Epithelial cell of proximal tubule (primary cell): ENCODE measurements at places on chromosomes 12 and 14. TPM values are rescaled to one million over a fixed set of nuclear protein-coding genes. Genes with fewer than 3 reads are reported as not detected.

The HCAR3 gene
- total RNA-seq: not detected in 2 replicates

The TSPAN8 gene
- total RNA-seq: 3.8 TPM in 1 of 2 replicates, not detected in the other

DNA sequence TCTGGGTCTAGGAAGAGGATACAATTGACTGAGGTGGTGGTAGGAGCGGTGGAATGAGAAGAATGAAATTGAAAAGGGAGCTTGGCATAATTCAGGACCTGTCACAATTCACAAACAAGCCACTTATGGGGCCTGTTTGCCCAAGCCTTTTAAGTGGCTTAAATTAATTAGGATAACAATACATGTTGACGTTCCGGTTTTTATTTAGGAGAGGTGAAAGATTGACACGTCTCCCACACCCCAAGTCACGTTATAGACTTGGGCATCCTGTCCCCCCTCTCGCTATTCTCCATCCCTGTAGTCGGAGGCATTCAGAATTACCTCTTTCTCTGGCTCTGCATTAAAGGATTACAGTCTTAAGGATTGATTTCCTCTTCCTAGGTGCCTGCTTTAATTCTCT is 954 bp upstream of the CALCOCO1 start:
- DNase-seq: no peak

GRCh38 chr12:121505513-121505912 is 75.3 kb downstream of the KDM2B start:
- DNase-seq: no peak

DNA sequence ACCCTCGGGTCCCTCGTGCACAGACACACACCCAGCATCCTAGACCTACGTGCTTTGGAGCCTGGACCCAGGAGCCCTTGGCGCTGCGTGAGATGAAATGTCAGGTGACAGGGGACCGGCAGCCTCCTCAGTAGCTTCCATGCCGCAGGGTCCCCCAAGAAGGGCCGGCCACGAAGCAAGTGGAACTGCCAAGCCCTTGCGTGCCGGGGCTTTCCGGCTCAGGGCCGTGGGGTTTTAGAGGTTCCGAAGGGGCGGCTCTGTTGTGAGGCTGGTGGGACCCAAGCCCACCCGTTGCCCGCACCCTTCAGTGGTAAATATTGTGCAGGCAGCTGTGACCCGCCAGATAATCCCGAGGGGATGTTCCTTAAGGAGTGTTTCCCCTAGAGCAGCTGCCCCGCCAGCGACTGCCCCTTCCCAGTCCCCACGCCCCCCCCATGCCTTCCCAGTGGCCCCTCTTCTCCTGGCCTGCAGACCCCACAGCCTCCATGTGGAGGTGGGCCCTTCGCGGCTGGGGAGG is 133.7 kb downstream of the ADGRD1 start:
- DNase-seq: no peak

DNA sequence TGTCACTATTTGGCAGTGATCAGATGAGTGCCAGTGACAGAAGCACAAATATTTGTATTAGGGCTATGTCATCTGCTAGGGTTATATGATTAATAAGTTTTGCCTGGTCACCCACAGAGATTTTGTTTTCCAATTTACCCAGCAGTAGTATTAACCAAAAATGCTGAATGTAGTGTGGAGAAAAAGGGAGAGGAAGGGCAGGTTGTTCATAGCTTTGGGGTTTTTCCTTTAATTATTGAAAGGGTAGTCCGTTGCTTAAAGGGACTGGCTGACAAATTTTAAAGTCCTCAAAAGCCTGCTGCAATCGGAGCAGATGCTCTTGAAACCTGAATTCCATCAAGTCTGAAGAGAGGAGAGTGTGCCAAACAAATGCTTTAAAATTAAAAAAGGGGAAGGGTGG is 237.9 kb upstream of the CCDC196 start:
- DNase-seq: no peak

GRCh38 chr14:65268594-65268993 is 143.9 kb upstream of the FUT8 start:
- DNase-seq: no peak

DNA sequence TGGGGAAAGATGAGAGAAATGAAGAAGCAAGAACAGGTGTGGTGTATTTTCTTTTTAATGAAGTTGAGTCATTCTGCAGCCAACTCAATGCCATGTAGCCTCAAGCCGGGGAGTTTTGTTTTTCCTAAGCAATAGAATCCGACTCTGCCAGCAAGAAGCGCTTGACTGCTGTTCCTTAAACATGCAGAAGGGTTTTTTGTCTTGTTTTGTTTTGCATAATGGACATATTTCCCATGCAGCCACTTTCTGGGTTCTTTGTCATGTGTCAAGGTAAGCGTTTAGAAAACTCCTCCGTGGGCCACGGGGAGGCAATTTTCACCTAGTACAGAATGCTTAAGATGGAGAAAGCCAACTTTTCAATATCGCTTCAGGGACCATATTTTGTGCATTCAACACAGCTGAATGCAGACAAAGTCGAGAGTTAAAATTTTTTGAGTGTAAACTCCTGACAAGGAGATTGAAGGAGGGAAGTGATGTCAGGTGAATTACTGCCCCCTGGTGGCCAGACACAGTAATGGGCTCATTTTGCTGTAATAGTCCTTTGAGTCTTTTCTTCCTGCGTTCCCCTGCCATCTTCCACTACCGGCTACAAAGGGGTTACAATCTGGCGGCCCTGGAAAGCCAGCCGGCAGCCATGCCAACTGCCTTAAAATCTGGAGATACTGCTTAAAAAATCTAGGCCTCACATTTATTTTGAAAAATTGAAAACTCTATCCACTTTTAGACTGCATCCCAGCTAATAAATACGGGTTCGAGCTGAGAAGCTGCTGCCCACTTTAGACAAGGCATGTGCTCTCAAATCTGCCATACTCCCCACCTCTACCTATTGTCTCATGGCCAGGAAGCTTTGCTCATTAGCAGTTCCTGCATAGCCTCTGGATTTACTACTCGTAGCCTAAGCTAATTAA is 3.2 kb upstream of the FICD start:
- DNase-seq: no peak
